Common myeloid progenitor, CD34-positive (primary cell): ENCODE measurements at places on chromosomes 6 and 20.
A peak's percentile ranks its signal among the peaks of the same experiment; 100 is the strongest.

GRCh38 chr6:96725296-96725695 is 112.0 kb downstream of the GPR63 start:
- DNase-seq: no peak

GRCh38 chr20:61343934-61344333 is 91.9 kb downstream of the CDH4 start:
- no peak for DNase-seq

DNA sequence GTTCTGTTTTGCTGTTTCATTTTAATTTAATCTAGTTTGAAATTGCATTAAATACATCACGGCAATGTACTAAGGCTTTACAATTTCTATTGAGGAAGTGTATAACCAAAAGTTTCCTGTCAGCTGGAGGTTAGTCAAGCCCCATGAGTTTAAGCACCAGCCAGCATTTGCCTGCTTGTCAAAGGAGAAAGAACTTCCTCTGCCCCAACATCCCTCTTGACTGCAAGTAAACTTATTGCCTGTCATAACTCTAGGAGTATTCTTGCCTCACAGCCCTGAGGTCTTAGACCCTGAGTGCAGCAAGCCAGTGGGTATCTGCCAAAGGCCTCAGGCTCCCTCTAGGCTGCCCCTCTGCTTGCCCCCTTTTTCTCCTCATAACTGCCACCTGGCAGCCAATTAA is 106.7 kb upstream of the INSM1 start:
- peak; percentile 91 for DNase-seq

DNA sequence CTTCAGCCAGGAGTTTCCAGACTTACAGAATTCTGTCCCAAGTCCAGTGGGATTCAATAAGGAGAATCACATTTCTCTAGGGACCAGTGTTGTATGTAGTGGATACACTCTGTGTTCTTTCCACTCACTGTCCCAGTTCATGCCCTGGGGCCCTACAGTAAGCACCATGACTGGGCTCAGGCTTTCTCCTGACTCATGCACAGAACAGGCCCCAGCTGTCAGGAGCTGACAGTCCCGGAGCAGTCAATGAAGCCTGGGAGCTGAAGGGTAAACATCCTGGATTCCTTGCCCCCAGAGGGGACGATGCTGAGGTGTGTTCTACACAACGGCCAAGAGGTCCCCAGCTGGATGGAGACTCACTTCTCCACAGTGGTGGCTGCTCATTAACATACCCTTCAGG is 40.2 kb upstream of the LRFN2 start:
- DNase-seq: no peak

GRCh38 chr6:7112741-7113313 is 5.1 kb downstream of the RREB1 start:
- peak; percentile 86 for DNase-seq

- DNase-seq: no peak
Measured at GRCh38 chr6:158376631-158377081, 64.4 kb downstream of the TULP4 start.

GRCh38 chr20:34242879-34243278 is 1.7 kb downstream of the ASIP start:
- no peak for DNase-seq

DNA sequence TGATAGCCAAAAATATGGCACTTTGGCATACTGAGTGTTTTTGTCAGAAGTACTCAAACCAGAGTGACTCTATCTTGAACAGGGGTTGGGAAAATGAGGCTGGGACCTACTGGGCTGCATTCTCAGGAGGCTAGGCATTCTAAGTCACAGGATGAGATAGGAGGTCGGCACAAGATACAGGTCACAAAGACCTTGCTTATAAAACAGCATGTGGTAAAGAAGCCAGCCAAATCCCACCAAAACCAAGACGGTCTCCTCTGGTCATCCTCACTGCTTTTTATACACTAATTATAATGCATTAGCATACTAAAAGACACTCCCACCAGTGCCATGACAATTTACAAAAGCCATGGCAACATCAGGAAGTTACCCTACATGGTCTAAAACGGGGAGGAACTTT is 985.1 kb downstream of the HACE1 start:
- no peak for DNase-seq

- peak; percentile 64 for DNase-seq
Measured at GRCh38 chr6:127460465-127460864, 1.3 kb upstream of the KIAA0408 start.

DNA sequence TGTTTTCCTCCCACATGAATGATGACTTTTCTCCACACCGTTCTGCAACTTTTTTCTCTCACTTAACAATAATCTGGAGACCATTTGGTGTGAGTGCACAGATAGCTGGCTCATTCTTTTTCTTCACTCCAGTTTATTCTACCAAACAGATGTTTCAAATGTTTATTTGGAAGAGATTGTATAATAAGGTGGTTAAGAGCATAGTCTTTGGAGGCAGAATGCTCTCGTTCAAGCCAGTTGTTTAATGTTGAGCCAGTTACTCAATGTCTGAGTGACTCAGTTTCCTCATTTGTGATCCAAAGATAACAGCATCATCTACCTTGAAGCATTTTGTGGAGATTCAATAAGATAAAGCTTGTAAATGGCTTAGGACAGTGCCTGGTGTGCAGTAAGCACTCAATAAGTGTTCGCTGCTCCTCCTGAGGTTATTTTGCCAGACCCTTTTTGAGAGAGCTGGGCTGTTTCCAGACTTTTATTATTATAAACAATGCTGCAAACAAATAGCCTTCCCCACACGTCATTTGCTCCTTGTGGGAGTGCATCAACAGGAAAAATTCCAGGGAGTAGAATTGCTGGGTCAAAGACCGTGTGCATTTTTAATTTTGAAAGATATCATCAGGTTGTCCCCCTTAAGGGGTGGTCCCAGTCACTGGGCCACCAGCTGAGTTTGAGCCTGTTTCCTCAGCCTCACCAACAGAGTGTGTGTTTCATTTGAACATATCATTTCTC is 70.6 kb downstream of the VEGFA start:
- DNase-seq: no peak

- DNase-seq: no peak
Measured at GRCh38 chr6:150755042-150755441, 110.5 kb upstream of the MTHFD1L start.

DNA sequence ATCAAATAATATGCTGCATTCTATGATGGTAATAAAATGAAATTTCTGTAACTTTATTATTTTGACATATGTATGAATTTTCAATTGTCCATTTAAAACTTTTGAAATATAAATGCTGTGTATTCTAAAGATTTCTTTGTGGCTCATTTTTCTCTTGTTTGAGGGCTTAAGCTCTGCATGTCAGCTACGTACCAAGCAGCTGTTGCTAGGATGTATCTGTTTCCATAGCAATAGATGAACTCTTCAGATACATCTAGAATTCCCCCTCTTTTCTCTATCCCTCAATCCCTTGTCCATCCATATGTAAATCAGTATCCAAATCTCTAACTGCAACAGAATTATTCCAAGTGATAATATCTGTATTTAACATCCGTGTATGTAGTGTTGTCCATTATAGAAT is 76.5 kb upstream of the OPRM1 start:
- no peak for DNase-seq

DNA sequence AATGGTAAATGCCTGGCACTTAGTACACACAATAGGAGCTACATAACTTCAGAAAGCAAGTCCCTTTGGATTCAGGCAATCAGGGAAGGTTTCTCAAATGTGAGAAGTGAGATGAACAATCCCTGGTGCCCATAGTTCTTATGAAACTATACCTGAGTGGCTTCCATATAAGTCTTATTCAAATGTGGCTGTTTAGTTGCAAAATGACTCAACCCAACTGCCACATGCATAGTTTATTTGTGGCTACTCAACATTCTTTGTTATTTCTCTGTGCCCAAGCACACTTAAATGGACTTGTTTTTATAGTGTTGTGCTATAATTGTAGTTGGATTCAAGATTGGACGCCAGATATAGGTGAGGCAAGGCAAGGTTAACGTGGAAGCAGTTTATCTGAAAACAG is 93.7 kb upstream of the ATXN1 start:
- no peak for DNase-seq

- DNase-seq: no peak
Measured at GRCh38 chr6:41208439-41209106, 7.6 kb upstream of the TREML2 start.

DNA sequence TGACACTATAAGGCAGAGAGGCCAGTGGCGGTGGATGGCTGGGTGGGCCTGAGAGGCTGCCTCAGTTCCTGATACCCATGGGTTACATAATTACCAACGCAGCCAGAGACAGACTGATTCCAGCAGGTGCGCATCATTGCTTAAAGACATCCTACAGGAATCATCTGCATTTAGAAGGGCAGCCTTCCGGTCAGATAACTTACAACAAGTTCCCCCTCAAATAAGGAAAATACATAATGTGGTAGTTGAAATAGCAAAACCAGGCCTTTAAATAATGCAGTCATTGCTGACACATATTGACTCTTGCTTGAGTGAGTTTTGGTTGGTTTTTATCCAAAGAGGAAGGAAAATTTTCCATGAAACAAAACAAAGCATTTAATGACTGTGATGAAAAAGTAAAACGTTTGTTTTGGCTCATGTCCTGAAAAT is 81.9 kb downstream of the SIM1 start:
- DNase-seq: no peak

GRCh38 chr6:142318714-142319113 is 16.9 kb downstream of the ADGRG6 start:
- no peak for DNase-seq

GRCh38 chr6:132695773-132696172 is 18.1 kb downstream of the VNN1 start:
- no peak for DNase-seq

DNA sequence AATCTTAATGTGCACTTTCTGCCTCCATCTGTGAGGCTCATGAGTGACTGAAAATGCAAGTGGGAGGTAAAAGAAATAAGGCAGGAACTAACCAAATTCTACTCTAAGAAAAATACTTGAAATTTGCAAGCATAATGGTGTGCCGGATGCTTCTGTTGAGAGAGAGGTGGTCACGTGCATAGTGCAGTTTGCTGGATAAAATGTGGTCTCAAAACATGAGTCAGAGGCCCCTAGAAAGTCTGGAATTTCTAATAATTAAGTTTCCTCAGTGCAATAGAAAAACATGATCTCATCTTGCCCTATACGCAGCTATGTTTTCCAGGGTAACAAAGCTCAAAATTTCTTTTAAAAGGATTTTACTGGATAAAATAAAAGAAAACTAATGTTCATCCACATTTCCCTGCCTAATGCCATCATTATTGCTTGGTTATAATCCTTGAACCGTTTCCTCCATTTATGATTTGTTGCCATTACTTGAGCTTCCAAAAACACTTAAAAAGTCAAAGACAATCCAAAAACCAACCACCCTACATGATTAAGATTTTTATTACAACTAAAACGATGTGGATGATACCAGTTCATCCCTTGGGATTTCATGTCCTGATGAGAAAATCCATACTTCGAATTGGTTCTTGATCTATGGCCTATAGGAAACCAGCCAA is 351.7 kb upstream of the ARID1B start:
- DNase-seq: peak; percentile 87

DNA sequence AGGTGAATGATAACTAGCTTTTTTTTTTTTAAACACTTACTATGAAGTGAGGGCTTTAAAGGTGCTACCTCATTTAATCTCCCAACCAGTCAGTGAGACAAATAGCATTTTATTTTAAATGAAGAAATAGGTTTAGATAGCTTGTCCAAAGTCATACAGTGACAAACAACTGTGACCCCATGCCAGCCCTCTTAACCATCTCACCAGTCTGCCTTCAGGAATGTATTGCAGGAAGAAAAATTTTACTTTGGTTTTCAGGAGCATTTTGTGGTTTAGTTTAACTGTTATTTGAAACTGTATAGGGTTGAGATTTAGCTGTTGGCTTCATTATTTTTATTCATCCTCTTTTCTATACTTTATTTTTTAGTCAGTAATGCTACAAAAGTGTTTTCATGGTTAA is 18.6 kb downstream of the DSE start:
- no peak for DNase-seq

- no peak for DNase-seq
Measured at GRCh38 chr20:4674672-4675071, 47.0 kb upstream of the PRND start.

- peak; percentile 38 for DNase-seq
Measured at GRCh38 chr6:43915986-43916923, 146.2 kb downstream of the VEGFA start.

GRCh38 chr20:3177746-3178485 is 4.6 kb upstream of the LZTS3 start:
- peak; percentile 40 for DNase-seq

DNA sequence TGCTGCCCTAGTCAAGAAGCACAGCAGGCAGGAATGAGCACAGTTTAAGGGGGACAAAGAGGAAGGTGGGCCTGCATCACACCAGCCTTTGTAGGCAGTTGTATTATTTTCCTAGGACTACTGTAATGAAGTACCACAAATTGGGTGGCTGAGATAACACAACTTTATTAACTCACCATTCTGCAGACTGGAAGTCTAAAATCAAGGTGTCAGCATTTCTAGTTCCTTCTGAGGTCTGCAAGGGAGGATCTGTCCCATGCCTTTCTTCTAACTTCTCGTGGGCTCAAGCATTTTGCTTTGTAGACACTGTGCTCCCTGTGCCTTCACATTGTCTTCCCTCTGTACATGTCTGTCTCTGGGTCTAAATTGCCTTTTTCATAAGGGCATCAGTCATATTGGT is 488.5 kb upstream of the JARID2 start:
- DNase-seq: no peak

GRCh38 chr6:157645201-157645795 is 177.7 kb upstream of the SNX9 start:
- peak; percentile 67 for DNase-seq

DNA sequence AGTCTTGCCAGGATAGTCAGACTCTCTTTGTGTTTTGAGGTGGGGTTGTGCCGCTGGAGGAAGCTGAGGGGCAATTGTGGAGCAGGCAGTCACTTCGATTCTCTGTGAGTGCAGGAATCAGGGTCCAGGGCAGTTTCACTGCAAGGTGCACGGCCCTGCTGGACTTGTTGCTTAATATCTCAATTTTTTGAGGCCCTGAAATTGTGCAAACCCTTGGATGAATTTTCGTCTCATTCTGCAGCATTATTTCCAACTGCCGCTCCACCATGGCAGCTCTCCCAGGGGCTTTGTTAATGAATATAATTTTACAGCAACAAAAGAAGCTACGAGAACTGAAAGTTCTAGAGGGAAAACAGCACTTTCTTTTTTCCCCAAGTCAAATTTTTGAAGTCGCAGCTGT is 531.9 kb downstream of the QKI start:
- DNase-seq: no peak

GRCh38 chr6:151301547-151301946 is 61.8 kb downstream of the AKAP12 start:
- no peak for DNase-seq
